ENCODE measurements at places on chromosomes 1 and 21.
A peak's percentile ranks its signal among the peaks of the same experiment; 100 is the strongest.

GRCh38 chr1:243850202-243850451 is at the start of gene AKT3:
Gene AKT3 (minus strand): TSS chr1:243850243. CDS start chr1:243843170, 7,073 bp downstream.
- DNase-seq: no peak

GRCh38 chr1:17520041-17520440 is 19.5 kb upstream of the ARHGEF10L start:
- no peak for DNase-seq

DNA sequence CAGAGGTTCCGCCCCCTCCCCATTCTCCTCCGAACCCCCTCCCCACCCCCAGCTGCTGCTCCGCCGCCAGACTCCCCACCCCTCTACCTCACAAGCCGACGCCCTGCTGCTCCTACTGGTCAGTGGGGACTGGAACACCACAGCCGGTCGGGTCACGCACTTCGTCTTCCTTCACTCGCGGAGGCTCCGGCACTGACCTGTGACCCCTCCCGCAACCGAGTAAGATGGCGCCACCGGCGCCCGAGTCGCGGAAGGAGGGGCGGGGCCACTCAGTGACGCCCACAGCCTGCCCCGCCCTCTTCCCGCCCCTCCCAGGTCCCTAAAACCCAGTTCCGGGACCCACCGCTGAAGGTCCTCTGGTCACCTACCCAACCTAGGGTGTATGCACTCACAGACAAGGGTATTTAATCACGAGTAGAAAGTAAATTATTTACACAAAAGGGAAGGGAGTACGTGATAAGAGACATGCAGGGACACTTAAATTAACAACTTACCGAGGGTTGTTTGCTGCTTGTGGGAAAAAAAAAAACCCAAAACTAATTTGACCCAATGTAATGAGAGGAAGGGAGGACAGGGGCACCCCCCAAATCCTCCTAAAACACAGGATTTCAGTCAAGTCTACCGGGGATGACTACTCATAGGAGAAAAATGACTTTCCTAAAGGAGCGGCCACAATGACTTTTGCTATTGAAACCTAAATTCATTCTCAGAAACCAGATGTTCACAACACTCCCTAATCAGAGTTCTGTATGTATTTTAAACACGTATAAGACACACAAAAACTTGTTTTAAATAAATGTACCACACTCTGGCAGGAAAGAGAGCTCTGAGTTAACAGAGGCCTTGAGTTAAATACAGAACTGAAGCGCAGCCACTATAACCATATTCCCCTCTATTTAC is at the start of gene RIT1:
Gene RIT1, minus strand, starts transcription at position 194 of the 900 bp plus-strand sequence. CDS start 588 bp downstream, outside the sequence.
- peak; percentile 76 for DNase-seq

GRCh38 chr1:205042911-205043806 is at the start of gene CNTN2:
Gene CNTN2 (plus strand): TSS chr1:205043212. CDS start chr1:205053186, 9,974 bp downstream.
- DNase-seq: no peak

GRCh38 chr21:34938089-34938764 is 110.9 kb downstream of the RUNX1 start:
- no peak for DNase-seq

GRCh38 chr1:40712405-40712944 is 21.0 kb downstream of the NFYC start:
- no peak for DNase-seq

- DNase-seq: no peak
Observed at GRCh38 chr1:80375109-80375508, 1368.6 kb upstream of the ADGRL4 start.

GRCh38 chr21:39616211-39616772 is 3.6 kb downstream of the B3GALT5 start:
- DNase-seq: no peak

Measured in central memory CD4-positive, alpha-beta T cell (primary cell).